ENCODE measurements at places on chromosomes 4 and X. TPM values are rescaled to one million over a fixed set of nuclear protein-coding genes. Genes with fewer than 3 reads are reported as not detected.
A peak's percentile ranks its signal among the peaks of the same experiment; 100 is the strongest.

- no peak for DNase-seq
These were observed 249.4 kb downstream of the DHX15 start for GRCh38 chr4:24334906-24335305.

- DNase-seq: peak; percentile 44
These were observed 71.1 kb downstream of the NSG1 start for GRCh38 chr4:4457803-4458553.

The MAGEC2 gene
- not detected for total RNA-seq

DNA sequence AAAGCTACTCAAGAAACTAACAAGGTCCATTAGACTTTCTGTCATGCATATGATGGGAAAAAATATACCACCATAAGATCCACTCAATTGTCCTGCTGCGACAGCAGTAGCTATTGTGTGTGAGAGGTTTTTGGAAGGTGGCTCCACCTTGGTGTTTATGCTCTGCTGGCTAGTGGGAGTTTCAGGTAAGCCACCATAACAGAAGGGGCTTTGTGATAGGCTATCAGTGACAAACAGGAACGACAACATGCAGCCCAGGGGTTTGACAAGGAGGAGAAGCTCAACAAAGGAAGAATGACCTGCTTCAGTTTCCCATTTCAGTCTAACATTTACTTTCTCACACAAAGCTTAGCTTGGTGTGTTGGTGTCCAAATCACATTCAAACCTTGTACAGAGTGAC is 182.6 kb downstream of the ATOH1 start:
- DNase-seq: no peak

The GAGE12E gene
- total RNA-seq: not detected

DNA sequence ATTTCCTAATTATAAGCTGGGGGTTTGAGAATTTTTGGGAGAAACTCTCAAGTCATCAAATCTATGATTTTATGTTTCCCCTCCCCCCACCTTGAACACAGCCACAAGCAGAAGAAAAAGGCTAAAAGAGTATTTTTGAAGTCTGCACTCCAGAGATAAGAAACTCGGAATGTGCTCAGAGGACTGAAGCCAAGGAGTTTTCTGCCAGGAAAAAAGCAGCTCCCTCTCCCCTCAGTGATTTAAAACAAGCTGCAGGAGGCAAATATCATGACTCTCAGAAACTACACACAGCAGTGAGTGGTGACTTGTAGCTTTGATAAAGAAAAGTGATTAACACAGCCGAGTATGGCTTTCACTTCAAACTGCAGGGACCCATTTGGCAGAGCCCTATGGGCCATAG is 800.2 kb upstream of the FTHL17 start:
- no peak for DNase-seq

The STAP1 gene
- not detected for total RNA-seq

- DNase-seq: no peak
These were observed 45.7 kb downstream of the MAML3 start for GRCh38 chr4:140108243-140108642.

The RNF175 gene
- total RNA-seq: not detected

GRCh38 chr4:131644619-131645018 is 1504.5 kb upstream of the PCDH10 start:
- DNase-seq: no peak

The SMIM14 gene
- total RNA-seq: 16.1 TPM

DNA sequence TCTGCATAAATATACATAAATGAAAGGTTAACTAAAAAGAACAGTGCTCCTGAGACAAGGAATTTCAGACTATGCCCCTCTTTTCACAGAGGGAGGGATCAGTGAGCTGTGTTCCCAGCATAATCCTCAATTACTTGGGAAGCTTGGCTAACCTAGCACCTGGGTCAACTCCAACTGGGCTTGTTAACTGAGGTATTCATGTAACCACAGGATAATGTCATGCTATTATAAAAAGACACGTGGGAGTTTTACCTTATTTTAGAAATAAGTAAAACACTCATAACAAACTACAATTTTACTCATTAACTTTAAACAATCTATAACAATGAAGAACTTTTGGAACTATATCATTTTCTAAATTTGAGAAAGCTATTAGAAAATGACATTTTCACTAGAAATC is 48.6 kb downstream of the RPGR start:
- DNase-seq: no peak

The USP9X gene
- total RNA-seq: 51.8 TPM

DNA sequence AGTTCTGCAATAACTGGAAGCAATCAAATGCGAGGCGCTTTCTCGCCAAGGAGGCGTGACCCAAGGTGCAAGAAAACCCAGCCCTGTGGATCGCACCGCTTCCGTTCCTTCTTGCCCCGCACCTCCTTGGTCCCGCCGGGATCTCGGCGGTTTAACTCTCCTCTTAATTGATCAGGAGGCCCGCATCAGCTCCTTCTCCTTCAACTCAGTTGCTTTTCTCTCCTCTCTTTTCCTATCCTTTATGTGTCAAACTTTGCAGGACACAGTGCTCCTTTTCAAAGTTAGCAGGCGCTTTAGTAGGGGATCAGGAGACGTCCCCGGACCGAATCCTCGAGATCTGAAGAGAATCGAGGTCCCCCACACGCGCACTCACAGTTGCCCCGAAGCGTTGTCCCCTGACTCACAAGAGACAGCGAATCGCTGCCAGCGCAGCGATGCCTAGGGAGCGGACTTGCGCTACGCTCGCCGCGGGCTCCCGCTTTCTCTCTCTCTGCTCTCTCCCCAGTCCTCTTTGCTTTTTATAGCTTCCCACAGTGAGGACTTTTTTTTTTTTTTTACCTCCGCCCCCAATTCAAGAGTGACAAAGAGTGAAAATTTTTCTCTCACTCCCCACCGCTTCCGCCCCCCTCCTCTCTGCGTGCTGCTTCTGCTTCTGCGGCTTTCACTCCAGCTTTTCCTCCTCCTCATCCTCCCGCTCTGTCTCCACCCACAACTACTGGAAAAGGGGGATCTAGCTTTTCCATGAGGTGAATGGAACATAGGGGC is at the start of gene DKK2:
DKK2 (minus strand) TSS at position 495 of the 765 bp plus-strand sequence. CDS start 722 bp downstream, outside the sequence.
- DNase-seq: peak; percentile 45

DNA sequence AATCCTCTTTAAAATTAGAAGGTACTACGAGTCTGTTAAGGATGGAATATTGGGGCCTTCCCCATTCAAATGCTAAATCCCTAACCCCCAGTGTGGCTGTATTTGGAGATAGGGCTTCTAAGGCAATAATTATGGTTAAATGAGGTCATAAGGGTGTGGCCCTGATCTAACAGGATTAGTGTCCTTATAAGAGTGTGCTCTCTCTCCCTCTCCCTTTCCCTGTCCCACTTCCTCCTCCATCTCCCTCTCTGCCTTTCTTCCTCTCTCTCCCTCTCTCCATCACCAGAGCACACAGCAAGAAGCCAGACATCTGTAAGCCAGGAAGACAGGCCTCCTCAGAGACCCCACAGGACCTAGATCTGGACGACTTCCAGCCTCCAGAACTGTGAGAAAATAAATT is 116.9 kb downstream of the COL25A1 start:
- no peak for DNase-seq

GRCh38 chr4:8319731-8320385 is 50.3 kb downstream of the HTRA3 start:
- DNase-seq: peak; percentile 2

The OFD1 gene
- total RNA-seq: 12.9 TPM

DNA sequence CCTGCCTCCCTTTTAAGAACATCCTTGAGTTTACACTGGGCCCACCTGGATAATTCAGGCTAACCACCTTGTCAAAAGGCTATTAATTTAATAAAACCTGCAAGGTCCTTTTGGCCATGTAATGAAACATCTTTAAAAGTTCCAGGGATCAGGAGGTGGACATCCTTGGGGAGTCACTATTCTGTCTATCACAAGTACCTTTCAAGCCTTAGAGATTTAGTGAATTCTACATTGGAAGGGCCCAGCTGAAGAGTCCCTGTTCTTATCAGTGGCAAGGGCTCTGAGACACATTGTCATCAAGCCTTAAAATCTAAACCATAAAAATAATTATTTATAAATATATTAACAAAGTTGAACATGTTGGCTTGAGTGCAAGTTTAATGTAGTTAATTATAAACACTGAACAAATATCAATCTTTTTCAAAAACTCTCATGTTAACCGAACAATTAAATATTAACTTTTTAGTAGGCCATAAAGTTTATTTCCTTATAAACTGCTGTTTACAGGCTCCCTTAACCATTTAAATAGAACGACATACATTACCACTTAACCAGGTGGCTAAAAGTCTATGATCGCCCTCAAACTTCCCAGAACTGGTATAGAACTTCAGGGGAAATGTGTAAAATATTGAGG is 104.4 kb upstream of the CBR4 start:
- no peak for DNase-seq

GRCh38 chrX:30483996-30484395 is 93.6 kb downstream of the TASL start:
- DNase-seq: no peak

DNA sequence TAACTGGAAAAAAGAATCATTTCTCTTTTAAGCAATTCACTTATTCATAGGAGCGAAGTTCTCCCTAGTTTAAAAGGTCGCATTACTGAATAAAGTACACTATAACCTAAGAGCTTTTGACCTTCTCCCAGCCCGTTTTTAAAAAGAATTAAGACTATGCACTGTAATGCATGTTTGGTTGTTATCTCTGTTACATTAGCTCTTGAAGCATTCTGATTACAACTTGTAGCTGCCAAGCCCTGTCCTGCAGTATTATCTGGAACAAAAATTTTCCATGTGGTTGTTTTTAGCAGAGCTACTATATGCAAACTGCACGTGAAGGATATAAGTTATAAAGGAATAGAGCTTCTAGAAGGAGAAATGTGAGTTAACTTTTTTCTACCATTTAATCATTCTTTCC is 8.1 kb downstream of the GAB1 start:
- DNase-seq: no peak

The SLC4A4 gene
- 0.09 TPM for total RNA-seq

The AR gene
- 14.8 TPM for total RNA-seq

GRCh38 chrX:11609109-11609508 is 56.6 kb downstream of the ARHGAP6 start:
- DNase-seq: no peak

Measured in SJSA1 (cell line).